ENCODE measurements at places on chromosomes 7 and 10.

DNA sequence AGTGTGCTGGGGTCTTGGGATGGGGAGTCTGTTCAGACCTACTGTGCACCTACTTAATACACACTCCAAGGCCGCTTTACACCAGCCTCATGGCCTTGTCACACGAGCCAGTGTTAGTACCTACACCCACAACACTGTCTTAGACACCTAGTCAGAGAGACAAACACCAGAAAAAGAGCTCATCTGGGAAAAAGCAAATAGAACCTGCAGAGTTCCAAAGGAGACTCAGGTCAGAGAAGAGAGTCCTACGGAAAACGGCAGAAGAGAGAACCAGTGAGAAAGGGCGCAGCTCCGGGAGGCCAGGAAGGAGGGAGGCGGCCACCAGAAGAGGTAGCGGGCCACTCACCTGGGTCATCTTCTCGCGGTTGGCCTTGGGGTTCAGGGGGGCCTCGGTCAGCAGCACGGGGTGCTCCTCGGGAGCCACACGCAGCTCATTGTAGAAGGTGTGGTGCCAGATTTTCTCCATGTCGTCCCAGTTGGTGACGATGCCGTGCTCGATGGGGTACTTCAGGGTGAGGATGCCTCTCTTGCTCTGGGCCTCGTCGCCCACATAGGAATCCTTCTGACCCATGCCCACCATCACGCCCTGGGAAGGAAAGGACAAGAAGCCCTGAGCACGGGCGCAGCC lies 105.3 kb upstream of the TNRC18 start:
- DNase-seq: no peak

- no peak for DNase-seq
Measured at GRCh38 chr10:128390596-128390995, 264.4 kb upstream of the MKI67 start.

- DNase-seq: no peak
Measured at GRCh38 chr10:99435986-99436638, 5.7 kb upstream of the GOT1 start.

DNA sequence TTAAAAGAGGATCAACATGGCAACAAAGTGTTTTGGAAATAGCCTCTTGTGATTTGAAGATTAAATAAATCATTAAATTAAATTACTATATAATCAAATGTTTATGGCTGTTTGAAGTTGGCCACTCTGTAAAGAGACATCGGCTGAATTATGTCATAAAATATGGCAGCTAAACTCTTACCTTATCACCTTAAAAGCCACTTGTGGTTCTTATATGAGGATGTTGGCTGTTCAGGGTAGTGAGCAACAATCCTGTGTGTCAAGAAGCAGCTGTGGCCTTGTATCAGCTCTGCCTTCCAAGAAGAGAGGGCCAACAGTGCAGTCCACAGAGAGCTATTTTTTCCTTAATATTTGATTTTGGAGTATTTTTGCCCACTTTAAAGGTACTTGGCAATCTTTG lies 113.4 kb upstream of the CDK6 start:
- no peak for DNase-seq

DNA sequence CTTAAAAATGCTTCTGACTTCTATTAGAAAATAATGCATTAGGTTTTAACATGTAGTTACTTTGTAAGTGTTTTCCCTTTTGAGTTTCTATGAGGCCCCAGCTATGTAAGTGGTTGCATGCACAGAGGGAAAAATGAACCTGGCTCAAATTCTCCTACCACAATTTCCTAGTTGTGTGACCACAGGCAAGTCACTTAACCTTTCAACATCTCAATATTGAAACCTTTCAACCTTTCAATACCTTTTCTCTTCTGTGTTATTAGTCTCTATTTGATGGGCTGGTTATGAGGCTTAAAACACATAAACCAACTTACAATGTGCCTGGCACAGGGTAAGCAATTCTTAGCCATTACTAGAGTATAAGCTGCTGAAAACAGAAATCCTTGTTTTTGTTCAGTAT lies 203.0 kb downstream of the KCND2 start:
- no peak for DNase-seq

- no peak for DNase-seq
Measured at GRCh38 chr10:78476156-78476555, 442.5 kb downstream of the RPS24 start.

GRCh38 chr7:150903606-150904005 lies 51.3 kb downstream of the AOC1 start:
- no peak for DNase-seq

DNA sequence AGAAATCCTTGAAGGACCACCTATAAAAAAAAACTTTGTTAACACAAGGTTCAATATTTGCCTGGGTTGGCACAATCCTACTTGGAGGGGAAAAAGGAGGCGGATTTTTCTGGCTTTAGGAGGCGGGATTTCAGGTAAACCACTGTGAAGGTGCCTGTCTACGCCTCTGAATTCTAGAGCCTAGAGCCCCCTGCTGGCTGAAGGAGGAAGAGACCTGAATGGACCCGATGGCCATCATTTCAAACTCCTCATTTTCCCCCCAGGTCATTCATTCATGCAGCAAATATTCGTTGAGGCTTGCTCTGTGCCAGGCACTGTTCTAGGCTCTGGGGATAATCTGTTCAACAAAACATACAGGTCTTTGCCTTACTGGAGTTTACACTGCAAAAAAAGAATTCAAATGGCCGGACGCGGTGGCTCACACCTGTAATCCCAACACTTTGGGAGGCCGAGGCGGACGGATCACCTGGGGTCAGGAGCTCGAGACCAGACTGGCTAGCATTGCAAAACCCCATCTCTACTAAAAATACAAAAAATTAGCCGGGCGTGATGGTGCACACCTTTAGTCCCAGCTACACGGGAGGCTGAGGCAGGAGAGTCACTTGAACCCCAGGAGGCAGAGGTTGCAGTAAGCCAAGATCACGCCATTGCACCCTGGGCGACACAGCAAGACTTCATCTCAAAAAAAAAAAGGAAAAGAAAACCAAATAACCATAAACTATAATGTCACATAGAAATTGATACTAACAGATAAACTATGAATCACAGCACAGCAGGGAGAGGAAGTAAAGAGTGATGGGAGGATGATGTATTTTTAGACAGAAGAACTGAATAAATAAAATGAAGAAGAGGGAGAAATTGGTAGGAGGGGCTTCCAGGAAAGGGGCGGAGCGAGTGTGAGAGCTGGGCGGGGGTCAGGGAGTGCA lies 90.1 kb upstream of the NFE2L3 start:
- no peak for DNase-seq

- DNase-seq: no peak
Measured at GRCh38 chr7:153297141-153297540, 537.6 kb downstream of the ACTR3B start.

DNA sequence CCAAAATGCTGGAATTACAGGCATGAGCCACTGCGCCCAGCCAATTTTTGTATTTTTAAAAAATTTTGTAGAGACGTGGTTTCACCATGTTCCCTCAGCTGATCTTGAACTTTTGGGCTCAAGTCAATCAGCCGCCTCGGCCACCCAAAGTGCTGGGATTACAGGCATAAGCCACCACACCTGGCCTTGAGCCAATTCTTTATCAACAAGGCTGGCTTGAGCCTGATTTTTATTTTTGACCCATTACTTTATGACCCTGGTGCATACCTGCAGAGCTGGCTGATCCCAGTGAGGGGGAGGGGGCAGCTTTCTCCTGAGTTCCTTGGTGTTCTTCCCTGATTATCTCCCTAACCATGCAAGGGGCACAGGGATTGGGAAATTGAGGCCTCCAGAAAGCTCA lies 15.8 kb upstream of the CPA1 start:
- DNase-seq: no peak

GRCh38 chr10:72034040-72034499 lies 54.3 kb downstream of the SPOCK2 start:
- DNase-seq: no peak

- no peak for DNase-seq
Measured at GRCh38 chr7:4268040-4268965, 413.8 kb upstream of the FOXK1 start.

DNA sequence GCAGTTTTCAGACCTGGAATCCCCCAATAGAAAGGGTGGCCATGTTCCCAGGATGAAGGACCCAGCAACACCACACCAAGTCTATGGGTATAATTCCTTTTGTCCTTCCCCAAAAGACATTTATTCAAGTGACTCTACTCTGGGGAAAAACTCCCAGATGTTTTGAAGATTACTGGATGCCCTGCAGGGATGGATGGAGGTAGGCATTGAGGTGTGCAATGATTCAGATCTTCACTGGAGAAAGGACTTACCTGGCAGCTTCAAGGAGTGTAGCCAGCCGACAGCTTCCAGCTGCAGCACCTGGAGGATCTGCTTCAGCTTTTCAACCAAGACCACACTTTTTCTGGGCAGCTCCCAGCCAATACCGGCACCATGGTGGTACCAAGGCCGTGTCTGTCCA lies 172.0 kb downstream of the BAMBI start:
- no peak for DNase-seq

GRCh38 chr7:33107136-33108066 lies 1.8 kb downstream of the RP9 start:
- DNase-seq: no peak

DNA sequence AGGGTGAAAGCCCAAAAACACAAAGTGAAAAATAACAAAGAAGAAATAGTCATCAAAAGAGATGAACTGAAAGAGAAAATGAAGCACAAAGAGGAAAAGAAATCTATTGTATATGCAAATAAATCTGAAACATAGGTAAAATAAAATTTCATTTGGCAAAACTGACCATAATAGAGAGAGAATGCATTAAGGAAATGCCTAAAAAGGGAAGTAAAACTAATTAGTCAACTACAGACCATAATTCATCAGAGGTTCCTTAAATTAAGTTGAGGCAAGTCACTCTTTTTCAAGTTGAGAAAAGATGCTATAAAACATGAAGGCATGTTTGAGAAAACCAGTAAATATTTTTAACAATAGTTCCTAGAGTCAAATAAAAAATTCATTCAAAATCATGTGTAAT lies 233.3 kb downstream of the LRRN3 start:
- DNase-seq: no peak

DNA sequence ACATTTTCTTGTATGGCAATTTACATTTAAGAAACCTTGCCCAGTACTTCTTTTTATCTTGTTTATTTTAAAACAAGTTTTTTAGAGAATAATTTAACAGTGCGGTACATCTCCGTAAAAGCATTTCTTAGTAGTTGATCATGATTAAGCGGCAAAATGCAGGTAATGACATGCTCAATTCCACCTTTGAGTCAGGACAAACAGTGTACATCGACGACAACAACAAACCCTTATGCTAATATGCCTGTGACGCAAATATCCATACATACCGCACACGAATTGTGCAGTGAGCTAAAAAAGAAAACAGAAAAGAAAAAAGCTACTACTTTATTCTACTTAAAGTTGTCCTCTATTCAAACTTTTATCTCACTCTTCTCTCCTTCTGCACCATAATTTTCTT lies 1.9 kb downstream of the MAGI2 start:
- DNase-seq: no peak

GRCh38 chr10:77981281-77981680 lies 48.0 kb downstream of the POLR3A start:
- DNase-seq: no peak

- no peak for DNase-seq
Measured at GRCh38 chr10:43942096-43942850, 293.6 kb upstream of the ZNF32 start.

GRCh38 chr10:127977357-127978009 lies 70.6 kb downstream of the PTPRE start:
- DNase-seq: no peak

- DNase-seq: no peak
Measured at GRCh38 chr10:116268976-116269375, 4.0 kb downstream of the GFRA1 start.

DNA sequence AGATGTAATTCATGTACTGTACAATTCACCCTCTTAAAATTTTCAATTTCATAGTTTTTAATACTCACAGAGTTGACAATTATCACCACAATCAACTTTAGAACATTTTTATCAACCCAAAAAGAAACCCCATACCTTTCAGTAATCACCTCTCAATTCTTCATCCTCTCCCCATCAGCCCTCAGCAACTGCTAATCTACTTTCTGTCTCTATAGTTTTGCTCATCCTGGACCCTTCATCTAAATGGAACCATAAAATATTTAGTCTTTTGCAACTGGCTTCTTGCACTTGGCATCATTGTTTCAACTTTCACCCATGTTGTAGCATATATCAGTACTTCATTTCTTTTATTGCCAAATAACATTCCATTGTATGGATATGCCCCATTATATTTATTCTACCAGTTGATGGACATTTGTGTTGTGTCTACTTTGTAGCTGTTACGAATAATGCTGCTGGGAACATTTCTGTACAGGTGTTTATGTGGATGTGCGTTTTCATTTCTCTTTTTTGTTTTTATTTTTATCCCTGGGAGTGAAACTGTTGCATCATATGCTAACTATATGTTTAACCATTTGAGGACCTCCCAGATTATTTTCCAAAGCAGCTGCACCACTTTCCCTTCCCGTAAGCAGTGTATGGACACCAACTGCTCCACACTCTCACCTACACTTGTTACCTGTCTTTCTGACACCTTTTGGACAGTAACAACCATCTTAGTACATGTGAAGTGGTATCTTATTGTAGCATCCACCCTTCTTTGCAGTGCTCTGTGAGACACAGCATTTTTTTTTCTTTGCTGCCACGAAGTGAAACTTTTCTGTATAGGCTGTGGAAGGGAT lies 65.4 kb upstream of the APBB1IP start:
- no peak for DNase-seq

GRCh38 chr7:37371755-37372154 lies 76.9 kb downstream of the ELMO1 start:
- DNase-seq: no peak

DNA sequence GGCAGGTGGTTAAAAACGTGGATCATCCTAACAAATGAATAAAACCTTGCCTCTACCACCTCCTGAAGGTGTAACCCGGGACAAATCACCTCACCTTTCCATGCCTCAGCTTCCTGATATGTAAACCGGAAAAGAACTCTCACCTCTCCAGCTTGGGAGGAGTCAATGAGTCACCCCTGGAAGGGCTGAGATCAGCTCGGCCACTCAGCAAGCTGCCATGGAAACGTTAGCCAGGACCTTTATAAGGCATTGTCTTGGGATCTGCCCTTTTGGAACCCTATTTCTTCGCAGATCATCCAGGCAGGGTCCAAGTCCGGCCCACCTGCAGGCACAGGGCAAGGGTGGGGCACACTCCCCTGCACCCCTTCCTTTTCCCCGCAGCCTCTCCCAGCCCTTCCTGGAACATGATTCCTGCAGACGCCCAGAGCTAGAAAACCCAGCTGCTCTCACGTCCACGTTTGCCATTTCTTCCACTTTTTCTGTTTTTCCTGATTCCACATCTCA lies 81.6 kb upstream of the PFKP start:
- DNase-seq: no peak

GRCh38 chr7:2405601-2406345 lies 2.4 kb downstream of the CHST12 start:
- no peak for DNase-seq

- DNase-seq: no peak
Measured at GRCh38 chr10:127976701-127977356, 69.9 kb downstream of the PTPRE start.

DNA sequence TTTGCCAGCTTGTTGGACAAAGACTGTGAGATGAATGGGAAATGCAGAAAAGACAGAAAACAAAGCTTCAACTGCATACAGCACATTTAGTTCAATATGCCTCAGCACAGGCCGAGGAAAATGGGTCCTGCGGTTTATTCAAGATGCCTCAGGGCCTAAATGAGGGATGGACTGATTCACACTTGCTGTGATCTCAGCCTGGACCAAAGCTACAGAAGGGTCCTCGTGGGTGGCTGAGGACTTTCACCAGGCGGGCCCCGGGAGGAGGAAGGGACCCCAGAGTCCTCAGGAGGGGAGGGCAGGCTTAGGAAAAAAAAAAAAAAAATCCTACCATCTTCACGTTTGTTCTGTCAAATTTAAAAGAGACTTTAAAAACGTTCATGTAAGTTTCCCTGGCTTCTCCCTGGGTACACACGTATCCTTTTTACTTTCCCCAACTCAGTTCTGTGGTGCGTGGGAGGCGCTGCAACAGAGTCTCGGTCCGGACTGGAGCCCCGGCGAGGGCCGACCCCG lies 624 bp upstream of the ZNF783 start:
- no peak for DNase-seq
